ENCODE measurements at places on chromosomes 5 and 9. TPM values are rescaled to one million over a fixed set of nuclear protein-coding genes. Genes with fewer than 3 reads are reported as not detected.
A peak's percentile ranks its signal among the peaks of the same experiment; 100 is the strongest.

GRCh38 chr5:1821862-1822261 lies 20.7 kb downstream of the NDUFS6 start:
- no peaks in the 10 kb centered on the region for H3K27me3 ChIP-seq
- H3K4me3 ChIP-seq = no peak overlapping the region
- H3K27ac ChIP-seq = no peak overlapping the region
- DNase-seq = peak; percentile 38

Gene SHISAL2B
- not detected for total RNA-seq

GRCh38 chr5:83172655-83173054 lies 95.3 kb downstream of the XRCC4 start:
- no peaks in the 10 kb centered on the region for H3K36me3 ChIP-seq
- H3K27ac ChIP-seq = no peak overlapping the region
- DNase-seq = no peak

DNA sequence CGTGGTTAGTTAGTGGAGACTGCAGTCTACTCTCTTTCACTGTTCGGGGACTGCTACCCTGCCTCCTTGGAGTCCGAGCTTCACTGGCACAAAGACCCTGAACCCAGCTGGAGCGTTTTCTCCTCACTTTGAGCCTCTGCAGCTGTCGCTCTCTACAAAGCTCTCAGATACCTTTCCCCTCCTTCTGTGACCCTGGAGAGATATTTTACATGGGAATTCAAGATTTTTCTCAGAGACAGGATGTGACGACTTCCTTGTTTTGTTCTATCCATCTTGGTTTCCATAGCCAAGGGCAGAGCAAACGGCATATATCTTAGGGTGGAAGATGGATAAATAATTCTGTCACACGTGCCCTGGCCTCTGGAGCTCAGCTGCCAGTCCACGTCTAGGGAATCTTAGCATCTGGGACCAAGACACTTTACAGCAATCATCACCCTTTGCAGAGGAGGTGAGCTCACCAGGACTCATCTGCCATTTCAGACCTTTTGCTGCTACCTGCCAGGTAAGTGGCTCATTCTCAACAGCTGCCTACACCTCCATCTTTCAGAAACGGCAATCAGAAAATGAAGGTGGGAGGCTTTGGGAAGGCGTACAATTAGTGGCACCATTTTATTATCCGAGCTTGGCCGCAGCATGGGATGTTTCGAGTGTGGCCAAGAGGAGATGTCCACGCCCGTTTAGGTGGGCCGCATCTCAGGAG lies at the start of gene BTNL9:
Gene BTNL9, plus strand, starts transcription at position 336 of the 700 bp plus-strand sequence. CDS start 5,224 bp downstream, outside the sequence.
- H3K27ac ChIP-seq = no peak within 1 kb of the TSS
- no peak for DNase-seq
- H3K4me3 ChIP-seq = peak within 1 kb of the TSS; percentile 8
- no peaks in the 10 kb centered on the region for H3K27me3 ChIP-seq

All from sigmoid colon (tissue), 7 donors.